ENCODE measurements at places on chromosomes 11 and 22. TPM values are rescaled to one million over a fixed set of nuclear protein-coding genes. Genes with fewer than 3 reads are reported as not detected.

The APOA5 gene
- polyA plus RNA-seq, result not detected

The OR2D2 gene
- not detected for polyA plus RNA-seq

DNA sequence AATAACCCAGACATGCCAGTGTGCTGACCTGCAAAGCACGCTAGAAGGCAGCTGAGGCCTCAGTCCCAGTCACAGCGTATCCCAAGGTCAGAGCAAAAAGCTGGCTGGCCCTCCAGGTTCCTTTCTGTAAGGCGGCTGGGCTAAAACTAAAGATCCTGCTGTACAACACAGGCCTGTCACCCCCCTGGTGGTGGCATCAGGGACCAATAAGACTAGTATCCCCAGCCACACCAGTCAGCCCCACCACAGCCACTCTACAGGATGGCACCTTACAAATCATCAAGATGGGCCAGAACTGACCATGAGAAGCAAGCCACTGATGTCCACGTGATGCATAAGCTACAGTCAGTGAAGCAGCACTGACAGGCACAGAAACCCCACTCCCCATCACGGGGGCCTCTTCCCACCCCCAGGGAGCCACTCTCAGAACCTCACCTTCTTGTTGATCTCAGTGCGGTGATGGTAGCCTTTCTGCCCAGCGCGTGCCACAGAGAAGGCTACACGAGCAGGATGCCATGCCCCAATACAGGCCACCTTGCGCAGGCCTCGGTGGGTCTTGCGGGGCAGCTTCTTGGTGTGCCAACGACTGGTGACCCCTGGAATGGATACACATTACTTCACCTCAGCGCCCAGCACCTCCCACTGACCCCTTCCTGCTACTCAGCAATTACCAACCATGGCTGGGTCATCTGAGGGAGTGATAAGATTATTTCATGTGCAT is 5.0 kb downstream of the RPL3 start:
- no peak for DNase-seq

The SCGB1D2 gene
- polyA plus RNA-seq, result not detected

DNA sequence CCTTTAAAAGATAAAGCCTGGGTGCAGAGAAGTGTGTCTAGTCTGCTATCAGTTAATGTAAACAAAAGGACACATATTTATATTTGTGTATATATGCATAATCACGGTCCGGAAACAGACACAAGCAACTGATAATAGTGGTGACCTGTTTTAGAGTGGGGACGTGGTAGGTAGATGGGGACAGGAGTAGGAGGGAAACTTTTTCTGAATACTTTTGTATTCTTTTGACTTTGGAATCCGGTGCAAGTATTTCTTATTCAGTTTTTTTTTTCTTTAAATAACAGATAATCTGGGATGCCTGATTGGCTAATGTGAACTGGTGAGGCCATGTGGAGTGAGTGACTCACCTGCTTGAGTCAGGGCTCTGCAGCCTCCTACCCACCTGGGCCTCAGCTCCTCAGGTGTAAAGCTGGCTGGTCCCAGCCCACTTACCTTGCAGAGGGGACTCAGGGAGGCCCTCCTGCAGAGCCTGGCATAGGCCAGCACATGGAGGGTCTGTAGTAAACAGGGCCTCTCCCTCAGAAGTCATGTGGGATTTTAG is 15.3 kb downstream of the MICAL2 start:
- DNase-seq, result peak; percentile 59

GRCh38 chr11:12170984-12171383 is 60.6 kb downstream of the MICAL2 start:
- DNase-seq, result no peak

- DNase-seq, result no peak
Measured at GRCh38 chr11:7595951-7596350, 77.3 kb downstream of the CYB5R2 start.

The OR10A2 gene
- polyA plus RNA-seq, result not detected

GRCh38 chr11:107257710-107258109 is 199.9 kb downstream of the CWF19L2 start:
- DNase-seq, result no peak

- peak; percentile 67 for DNase-seq
Measured at GRCh38 chr22:43670513-43670912, 141.6 kb downstream of the EFCAB6 start.

DNA sequence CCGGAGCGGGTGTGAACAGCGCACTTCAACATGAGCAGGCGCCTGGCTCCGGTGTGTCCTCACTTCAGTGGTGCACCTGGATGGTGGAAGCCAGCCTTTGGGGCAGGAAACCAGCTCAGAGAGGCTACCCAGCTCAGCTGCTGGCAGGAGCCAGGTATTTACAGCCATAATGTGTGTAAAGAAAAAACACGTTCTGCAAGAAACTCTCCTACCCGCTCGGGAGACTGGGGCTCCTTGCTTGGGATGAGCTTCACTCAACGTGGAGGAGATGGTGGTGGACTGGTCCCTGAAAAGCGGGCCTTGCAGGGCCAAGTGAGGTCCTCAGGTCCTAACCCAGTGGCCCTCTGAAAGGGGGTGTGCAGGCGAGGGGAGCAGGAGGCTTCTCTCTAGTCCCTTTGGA is 7.5 kb downstream of the MCAM start:
- no peak for DNase-seq

Measured in stomach (tissue), 19 donors.